ENCODE measurements at places on chromosomes 3 and 15.

DNA sequence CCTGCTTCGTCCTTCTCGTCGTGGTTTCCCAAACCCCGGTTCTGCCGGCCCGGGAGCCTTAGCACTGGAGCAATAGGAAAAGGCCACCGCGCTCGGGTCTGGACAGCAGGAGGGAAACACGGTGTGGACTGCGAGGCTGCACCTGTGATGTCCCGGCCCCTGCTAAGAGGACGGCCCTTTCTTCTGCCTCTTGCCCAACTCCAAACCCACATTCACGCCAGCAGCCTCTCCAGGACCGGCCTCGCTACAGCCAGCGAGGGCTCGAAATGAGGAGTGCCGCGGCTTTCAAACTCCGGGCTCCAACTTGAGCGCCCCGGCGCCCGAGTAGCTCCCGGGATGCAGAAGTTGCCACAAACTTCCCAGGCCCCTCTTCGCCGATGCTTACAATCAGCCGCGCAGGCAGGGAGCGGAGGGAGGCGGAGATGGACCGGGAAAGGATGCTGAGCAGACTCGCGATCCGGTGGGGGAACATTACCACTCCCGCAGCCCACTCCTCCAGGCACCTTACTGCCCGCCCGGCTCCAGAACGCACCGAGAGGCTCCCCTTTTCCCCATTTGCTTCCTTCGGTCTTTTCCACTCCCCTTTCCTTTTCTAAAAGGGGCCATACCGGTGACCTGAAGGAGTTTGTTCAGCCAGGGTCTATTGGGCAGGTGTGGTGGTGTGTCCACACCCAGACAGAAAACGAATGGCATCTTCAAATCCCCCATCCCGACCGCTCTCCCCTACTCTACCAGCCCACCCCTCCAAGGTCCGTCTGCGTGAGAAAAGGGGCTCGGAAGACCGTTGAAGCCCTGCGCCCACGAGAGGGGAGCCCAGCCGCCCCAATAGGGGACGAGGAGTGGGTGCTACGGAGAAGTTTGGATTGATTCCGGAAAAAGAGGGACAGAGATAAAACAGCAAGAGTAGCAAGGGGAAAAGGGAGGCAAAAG lies 18.8 kb upstream of the SATB1 start:
- DNase-seq = peak; percentile 71

GRCh38 chr3:43892061-43892460 lies 201.3 kb downstream of the ABHD5 start:
- no peak for DNase-seq

DNA sequence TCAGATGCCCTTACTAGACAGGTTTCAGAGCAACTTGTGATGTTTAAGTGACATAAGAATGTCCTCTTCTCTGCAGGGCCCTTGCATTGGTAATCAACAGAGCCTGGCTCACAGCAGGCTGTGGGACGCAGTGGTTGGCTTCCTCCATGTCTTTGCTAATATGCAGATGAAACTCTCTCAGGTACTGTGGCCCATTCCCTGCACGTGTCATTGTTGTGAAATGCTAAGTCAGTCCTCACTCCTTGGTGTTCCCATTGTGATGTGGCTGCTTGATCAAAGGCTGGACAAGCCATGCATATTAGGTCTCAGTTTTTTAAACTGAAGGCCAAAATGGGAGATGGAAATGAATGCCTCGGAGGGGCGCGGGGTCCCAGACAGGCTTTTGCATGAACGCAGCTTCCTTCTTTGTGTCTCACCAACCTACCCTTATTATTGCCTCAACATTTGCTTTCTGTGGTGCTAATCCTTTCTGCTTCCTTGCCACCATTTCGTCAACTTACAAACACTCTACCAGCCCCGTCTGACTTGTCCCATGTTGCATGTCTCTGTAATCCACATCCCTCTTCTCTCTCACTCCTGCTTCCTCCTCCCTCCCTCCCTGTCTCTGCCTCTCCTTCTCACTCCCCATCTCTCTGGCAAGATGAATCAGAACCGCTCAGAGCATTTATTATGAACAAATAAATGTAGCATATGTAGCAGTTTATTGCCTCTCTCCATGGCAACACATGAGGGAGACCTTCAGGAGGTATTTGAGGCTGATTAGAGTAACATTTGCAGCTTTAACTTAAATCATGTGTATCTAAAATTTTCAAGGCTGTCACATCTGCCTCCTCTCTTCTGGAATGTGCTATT lies 133.2 kb upstream of the CHRM5 start:
- peak; percentile 5 for DNase-seq

- no peak for DNase-seq
Observed at GRCh38 chr3:159271799-159272512, 470.1 kb downstream of the MFSD1 start.

DNA sequence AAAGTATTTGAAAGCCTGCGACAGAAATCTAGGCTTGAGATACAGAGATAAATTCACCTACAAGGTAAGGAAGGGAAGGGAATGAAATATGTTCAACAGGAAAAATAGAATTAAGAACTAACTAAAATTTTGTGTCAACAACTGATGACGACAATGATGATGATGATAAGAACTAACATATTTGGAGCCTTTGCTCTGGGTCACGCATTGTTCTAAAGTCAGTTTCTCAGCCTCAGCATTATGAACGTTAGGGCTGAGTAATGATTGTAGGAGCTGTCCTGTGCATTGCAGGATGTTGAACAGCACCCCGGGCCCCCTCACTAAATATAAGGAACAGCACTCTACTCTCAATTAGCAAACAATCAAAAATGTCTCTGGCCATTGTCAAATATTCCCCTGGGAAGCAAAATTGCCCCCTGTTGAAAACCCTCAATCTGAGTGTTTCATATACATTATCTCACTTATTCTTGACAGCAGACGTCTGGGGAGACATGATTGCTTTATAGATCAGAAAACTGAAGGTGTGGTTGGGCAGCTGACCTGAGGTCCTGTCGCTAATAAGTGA lies 88.5 kb downstream of the ERC2 start:
- DNase-seq = peak; percentile 34

DNA sequence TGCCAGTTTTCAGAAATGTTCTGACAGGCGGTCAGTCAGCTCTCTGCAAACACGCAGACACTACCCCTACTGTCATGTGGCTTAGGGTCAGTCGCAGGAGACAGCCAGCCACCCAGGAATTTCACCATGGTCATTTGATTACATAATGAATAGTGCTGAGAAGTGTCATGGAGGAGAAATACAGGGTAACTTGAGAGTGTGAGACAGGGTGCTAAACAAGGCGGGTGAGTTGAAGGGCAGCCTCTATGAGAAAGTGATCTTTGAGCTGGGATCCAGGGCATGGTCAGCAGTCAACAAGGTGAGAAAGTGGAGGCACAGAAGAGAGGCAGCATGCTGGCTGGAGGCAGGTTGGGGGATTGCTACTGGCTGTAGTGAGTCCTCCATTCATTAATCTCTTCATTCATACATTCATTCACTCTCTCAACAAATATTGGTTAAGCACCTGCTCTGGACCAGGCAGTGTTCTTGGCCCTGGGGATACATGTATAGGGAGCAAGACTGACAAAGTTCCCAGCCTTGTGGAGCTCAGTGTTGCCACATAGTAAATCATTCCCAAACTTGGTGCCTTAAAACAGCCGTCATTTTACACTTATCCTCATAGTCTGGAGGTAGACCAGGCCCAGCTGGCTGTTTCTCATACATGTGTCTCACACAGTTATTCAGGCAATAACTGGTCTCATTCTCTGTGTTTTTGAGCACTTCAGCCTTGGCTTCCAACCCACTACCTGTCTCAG lies 14.8 kb downstream of the PXYLP1 start:
- DNase-seq = no peak

DNA sequence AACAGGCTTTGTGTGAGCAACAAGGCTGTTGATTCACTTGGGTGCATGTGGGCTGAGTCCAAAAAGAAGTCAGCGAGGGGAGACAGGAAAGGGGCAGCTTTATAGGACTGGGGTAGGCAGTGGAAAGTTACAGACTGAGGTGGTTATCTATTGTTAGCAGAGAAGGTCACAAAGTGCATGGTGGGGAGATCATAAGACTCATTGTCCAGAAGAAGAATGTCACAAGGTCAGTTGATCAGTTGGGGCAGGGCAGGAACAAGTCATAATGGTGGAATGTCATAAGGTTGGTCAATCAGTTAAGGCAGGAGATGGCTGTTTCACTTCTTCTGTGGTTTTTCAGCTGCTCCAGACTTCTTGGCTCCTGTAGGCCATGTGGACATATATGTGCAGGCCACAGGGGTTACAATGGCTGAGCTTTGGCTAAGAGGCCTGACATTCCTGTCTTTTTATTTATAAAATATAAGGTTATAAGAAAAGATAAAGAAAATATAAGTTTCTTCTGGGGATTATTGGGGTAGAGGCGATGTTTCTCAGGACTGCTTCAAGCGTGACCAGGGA lies 69.5 kb upstream of the SNTN start:
- DNase-seq = no peak

DNA sequence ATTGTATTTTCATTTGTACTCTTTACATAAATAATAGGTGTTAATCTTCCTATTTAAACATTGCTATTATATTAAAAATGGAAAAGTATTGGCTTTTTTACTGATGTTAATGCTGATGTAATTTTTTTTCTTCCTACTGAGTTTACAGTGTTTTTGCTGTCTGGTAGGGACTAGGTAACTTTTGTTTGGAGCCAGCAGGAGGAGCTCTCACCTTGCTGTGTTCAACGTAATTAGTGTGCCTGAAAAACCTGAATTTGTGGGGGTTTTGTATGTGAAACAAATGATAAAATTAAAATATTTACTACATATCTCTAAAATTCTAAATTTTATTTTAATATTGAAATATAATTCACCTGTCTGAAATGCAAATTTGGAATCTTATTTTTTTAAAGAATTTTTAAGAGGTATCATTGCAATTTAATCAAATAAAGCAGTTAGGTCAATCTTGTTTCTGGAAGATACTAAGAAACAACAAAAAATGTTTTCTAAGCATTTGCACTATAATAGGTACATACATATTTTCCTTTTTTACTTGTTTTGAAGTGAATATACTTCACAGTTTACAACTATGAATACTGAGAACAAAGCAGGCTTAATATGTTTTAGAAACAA lies 48.8 kb downstream of the EPHA6 start:
- DNase-seq = peak; percentile 81

GRCh38 chr3:145518639-145519038 lies 642.3 kb downstream of the PLOD2 start:
- no peak for DNase-seq

- no peak for DNase-seq
Observed at GRCh38 chr3:136950623-136951022, 7.2 kb upstream of the IL20RB start.

GRCh38 chr3:63937661-63938651 lies 25.8 kb upstream of the SCAANT1 start:
- no peak for DNase-seq
